Cardiac septum (tissue), 1 donor: ENCODE measurements at places on chromosomes 7 and 10. TPM values are rescaled to one million over a fixed set of nuclear protein-coding genes. Genes with fewer than 3 reads are reported as not detected.

DNA sequence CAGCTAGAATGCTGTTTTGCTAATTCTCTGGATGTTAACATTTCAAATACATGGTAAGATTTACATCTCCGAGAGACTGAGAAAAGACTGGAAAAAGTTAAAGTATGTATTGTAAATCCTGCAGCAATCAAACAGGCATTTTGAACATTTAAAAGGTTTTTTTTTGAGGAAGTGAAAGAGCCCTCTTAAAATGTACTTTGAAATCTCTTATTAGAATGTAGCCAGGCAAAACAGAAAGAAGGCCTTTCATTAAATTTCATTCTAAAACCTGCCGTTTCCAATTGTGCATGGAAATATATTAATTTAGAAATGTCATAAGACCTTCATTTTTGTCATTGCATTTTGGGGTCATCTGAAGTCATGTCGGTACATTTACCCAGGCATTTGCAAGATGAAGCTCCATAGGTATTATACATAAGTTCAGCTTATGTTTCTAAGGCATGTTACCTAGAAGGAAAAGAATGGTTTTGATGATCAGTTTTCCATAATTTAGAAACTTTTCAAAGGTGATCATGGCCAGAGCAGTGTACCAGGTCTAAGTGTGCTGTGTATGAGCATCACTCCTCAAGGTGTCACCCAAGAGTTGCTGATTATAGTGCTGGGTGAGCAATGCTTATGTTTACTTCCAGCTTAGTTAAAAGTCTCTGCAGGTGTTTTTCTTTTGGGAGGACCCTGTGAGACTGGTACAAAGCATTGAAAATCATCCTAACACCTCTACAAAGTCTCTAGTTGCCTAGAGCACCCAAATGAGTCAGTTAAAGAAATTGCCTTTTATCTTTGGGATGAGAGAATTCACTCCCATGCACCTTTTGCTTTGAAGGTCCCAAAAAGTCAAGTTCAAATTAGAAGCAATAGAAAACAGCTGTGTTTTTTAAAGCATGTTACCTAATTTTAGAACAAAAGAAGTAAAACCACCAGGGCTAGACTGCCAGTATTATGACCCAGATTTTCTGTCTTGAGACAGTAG lies 7.1 kb downstream of the ZNF736 start:
- no peak for DNase-seq

GRCh38 chr7:130904031-130904757 lies 170.2 kb upstream of the KLF14 start:
- no peak for DNase-seq

DNA sequence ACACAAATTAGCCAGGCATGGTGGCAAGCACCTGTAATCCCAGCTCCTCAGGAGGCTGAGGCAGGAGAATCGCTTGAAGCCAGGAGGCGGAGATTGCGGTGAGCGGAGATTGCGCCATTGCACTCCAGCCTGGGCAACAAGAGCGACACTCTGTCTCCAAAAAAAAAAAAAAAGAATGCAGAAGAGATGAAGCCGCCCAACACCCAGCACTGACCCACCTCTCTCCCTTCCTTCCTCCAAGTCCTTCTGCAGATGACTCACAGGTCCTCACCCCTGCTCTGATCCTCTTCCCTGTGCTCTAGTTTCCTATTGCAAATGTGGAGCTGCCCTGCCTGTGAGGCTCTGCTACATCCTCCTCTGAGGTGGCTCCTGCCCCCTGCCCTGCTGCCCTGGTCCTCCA lies 22.0 kb upstream of the OPALIN start:
- DNase-seq = no peak

DNA sequence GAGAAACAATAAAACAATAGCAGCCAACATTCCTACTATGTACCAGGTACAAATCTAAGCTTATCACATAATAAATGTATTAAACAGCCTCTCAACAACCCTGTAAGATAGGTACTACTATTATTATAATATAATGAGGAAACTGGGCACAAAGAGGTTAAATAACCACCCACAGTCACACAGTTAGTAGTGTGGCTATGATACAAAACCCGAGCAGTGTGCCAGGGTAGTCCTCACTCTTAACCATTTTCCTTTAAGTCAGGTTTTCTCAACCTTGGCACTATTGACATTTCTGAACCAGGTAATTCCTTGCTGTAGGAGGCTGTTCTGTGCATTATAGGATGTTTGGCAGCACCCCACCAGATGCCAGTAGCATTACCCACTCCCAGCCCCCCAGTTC lies 48.8 kb downstream of the DNAJC1 start:
- DNase-seq = no peak

GRCh38 chr7:5094641-5095040 lies 49.0 kb downstream of the RBAK start:
- no peak for DNase-seq

GRCh38 chr7:116195451-116195850 lies 14.9 kb upstream of the TES start:
- no peak for DNase-seq

DNA sequence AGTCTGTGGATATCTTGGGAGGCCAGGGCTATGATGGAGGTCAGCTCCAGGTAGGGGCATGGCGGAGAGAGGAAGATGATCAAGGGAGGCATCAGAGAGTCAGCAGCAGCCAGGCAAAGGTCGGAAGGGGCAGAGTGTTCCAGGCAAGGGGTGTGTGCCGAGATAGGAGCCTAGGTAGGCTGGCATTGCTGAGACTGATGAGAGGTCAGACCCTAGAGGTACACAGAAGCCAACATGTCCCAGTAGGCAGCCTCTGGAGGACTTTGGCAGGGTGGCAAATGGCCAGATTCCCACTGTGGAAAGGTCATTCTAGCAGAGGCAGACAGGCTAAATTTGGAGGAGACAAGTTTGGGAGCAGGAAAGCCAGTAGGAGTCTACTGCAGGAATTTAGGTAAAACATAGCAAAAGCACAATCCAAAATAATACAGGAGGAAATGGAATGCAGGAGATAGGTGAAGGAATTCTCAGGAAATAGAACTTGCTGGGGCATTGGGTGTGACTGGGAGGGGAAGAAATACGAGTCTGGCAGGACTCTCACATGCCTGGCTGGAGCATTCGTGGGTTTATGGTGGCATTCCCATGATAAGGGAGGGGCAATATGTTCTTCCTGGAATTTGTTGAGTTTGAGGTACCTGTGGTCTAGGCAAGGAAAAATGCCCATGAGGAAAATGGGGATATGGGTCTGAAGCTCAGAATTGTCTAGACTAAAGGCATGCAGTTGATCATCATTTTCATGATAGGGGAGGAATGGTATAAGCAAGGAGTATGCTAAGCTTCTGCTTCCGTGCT lies 25.7 kb downstream of the TMEM176A start:
- DNase-seq = no peak

- DNase-seq = no peak
These were observed 10.1 kb downstream of the SLC39A12 start for GRCh38 chr10:17961551-17962422.

- DNase-seq = peak; percentile 74
These were observed 41.1 kb downstream of the VIPR2 start for GRCh38 chr7:159103382-159104187.

GRCh38 chr7:79159040-79159664 lies 294.3 kb downstream of the MAGI2 start:
- no peak for DNase-seq

DNA sequence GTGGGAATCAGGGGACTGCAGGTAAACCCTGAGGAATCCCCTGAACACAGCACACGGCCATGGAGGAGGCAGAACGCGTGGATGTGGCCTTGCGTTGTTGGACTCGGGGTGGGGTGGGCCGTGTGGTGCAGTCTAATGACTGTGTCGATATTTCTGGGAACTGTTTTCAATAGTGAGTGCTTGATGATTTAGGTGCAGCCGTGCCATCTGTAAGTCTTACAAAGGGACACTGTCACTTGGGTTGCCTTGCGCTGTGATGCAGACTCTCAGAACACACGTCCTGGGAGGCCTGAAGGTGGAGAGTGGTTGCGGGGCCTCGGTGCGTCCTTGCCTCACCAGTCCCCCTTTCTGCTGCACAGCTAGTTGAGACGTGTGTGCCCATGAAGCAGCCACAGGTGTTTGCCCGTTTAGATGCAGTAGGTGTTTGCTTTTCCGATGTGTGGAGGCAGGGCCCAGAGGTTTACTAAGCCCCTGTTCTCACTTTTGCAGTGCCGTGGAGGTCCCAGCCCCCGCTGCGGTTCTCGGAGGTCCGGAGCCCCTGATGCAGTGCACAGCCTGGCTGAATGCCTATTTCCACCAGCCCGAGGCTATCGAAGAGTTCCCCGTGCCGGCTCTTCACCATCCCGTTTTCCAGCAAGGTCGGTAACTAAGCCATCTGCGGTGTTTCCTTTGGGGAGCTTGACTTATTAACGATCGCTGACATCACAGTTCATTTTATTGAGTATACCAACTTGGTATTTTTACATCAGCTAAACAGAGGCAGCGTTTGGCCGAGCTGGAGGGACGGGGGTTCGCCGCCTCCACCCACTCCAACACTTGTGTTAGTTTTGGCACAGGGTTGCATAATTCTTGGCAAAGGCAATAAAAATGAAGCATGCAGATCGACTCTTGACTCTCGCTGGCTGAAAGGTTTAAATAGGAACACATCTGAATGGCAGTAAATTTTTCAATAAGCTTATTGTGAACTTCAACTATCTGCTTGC lies 240.7 kb downstream of the MGMT start:
- no peak for DNase-seq

DNA sequence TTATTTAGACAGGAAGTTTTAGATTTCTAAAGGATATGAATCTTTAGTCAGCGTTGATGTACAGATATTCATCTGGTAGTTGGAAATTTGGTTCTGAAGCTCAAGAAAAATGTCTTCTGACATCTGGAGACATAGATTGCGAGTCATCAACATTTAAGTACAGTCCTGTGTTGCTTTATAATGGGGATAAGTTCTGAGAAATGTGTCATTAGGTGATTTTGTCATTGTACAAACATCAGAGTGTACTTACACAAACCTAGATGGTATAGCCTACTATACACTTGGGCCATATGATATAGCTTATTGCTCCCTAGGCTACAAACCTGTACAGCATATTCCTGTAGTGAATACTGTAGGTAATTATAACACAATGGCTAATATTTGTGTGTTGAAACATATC lies 49.6 kb upstream of the UBN2 start:
- DNase-seq = no peak

GRCh38 chr7:47786557-47787248 lies 161.6 kb downstream of the PKD1L1 start:
- no peak for DNase-seq

DNA sequence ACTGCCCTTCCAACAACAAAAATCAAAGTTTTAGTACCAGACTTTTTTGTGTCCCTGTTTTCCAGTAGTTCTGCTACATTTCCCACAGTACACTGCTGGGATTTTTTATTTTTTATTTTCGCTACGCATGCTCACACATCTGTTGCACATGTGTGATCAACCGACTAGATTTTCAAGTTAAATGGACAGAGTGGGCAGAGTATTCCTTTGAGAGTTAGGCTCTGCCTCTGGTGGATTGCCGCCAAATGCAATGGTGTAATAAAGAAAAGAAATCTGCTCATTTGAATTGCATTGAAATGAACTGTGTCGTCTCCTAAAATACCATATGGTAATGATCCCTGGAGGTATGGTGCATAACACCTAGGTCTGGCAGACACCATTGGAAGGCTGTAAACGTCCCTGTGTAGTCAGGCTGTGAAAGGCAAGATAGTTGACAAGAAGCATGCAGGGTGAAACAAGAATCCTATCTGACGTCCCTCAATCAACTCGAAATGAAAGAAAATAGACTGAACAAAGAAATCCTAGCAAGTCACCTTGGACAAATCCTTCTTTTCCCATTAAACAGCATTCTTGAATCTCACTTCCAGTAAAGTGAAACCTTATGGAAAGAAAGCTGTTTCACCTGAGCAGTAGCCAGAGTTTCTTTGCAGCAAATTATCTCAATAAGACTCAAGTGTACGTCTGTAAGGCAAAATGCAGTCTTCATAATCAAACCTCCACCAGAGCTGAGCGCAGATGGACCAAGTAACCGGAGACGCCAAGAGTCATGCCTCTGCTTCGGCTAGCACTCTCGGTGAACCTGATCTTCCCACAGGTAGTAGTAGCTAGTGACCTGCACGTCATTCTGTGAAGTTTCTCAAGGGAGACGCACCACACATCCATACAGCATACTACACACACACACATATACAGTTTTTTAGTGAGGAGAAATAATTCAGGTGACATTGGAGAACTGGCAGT lies 357.3 kb downstream of the CRPPA start:
- no peak for DNase-seq

GRCh38 chr10:70693619-70694335 lies 21.5 kb downstream of the ADAMTS14 start:
- DNase-seq = no peak

DNA sequence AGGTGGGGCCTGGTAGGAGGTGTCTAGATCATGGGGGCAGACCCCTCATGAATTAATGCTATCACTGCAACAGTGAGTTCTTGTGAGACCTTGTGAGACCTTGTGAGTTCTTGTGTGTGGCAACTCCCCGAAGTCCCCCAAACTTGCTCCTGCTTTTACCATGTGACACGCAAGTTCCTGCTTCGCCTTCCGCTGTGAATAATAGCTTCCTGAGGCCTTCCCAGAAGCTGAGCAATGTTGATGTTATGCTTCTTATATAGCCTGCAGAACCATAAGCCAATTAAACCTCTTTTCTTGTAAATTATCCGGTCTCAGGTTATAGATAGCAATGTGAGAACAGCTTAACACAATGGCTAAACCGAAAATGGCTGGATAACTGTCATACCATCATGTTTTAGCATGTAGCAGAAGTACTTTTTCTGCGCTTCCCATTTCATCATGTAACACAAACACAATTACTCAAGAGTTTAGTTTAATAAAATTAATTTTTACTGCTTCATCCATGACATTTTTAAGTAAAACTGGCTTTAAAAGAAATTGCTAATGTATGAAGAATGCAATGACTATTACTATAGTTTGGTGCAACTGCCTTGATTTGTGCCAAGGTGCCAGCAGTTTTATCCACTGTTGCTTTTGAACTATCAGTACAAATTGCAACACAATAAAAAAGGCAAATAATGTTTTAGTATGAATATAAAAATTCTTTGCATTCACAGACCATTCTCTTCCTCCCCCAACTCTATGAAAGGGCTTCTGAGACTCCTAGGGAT lies 87.7 kb upstream of the TMEM168 start:
- no peak for DNase-seq

DNA sequence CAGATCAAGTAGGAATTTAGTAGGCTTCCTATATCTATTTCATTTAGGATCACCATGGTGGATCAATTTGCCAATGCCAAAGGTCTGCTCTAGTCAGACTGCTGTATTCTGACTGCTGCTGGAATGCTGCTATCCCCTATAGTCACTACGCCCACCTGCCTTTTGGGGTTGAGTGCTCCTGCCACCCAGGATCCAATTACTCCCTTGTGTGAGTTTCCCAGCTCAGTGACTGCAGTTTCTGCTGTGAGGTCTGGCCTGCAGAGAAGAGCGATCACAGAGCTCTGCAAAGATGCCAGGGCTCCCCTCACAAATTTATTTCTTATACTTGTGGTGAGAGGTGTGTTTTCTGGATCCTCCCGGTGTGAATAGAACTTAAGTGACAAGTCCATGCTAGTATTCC lies 88.1 kb upstream of the FOXI2 start:
- no peak for DNase-seq

ANKRD30A gene
- not detected for total RNA-seq

LRRC61 gene
- total RNA-seq = 4.4 TPM

DMTF1 gene
- total RNA-seq = 38.9 TPM

TRA2A gene
- 32.6 TPM for total RNA-seq

GPR26 gene
- total RNA-seq = not detected

CCL26 gene
- 0.83 TPM for total RNA-seq

CNNM1 gene
- 0.22 TPM for total RNA-seq
